Stimulated activated CD4-positive, alpha-beta T cell treated with anti-CD3 and anti-CD28 coated beads, Interleukin-12 subunit alpha, Interleukin-12 subunit beta, amount 100 ng/mL, for 24 hours (primary cell): ENCODE measurements at places on chromosomes 3 and 15.

- DNase-seq = no peak
Measured at GRCh38 chr3:152316318-152316717, 47.6 kb downstream of the MBNL1 start.

- DNase-seq = no peak
Measured at GRCh38 chr3:48130321-48130904, 57.8 kb downstream of the CDC25A start.

GRCh38 chr3:61821823-61822251, 260.5 kb downstream of the PTPRG start:
- DNase-seq = no peak

- no peak for DNase-seq
Measured at GRCh38 chr3:188187053-188187452, 33.1 kb downstream of the LPP start.

DNA sequence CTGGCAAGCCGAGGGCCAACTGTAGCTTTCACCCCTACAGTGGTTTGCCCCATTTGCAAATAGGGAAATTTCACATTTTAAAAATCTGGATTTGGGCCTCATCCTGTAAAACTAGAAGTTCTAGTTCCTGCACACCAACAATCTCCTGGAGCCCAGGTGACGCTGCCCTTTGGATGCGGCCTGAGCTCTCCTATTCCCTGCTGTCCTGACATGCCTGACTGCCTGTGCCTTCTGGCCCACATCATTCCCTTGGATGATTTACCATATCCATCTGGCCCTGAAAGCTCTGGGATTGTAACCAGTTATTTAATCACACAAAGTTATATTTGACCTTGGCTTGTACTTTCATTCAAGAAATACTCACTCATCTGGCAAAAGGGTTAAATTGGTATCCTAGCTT, 272.3 kb downstream of the ARRDC4 start:
- no peak for DNase-seq
